ENCODE measurements at places on chromosomes 7 and 10.

DNA sequence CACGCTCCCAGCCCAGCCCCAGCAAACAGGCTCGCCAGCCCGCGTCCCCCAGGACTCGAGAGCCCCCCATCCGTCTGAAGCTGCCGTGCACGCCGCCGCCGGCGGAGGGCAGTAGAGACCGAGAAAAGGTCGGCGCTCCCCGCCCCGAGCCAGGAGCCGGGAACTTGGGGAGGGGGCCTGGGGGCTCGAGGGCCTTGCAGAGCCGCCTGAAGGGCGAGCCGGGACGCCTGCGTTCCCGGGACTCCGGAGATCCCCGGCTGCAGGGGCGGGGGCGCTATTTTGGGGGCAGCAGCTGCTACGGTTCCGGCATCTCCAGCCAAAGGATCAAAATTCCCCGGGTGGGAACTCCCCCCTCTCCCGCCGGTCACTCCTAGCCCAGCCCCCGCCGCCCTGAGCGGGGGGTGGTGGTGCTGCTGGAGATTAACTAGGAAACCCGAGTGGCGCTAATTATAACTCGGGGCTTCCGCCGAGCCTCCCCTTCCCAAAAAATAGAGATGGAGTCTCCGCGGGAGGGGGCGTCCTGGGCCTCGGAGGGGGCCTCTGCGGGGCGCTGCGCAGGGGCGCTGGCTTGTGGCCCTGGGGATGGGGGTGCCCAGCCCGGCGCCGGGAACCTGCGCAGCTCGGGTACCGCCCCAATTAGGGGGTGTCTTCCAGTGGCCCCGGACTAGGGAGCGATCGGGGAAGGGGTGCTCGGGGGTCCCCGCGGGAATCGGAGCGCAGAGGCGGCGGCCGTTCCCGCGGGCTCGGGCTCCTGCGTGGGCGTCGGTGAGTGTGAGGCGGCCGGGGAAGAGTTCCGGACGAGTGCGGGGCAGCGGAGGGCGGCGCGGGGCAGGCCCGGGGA, 608 bp downstream of the ACHE start:
- peaks cover 14% of the 10 kb centered on the region for H3K4me1 ChIP-seq
- H3K4me3 ChIP-seq = peak overlapping the region; percentile 17
- peak; percentile 72 for DNase-seq
- no peak overlapping the region for H3K27ac ChIP-seq
- peaks cover 45% of the 10 kb centered on the region for H3K27me3 ChIP-seq

DNA sequence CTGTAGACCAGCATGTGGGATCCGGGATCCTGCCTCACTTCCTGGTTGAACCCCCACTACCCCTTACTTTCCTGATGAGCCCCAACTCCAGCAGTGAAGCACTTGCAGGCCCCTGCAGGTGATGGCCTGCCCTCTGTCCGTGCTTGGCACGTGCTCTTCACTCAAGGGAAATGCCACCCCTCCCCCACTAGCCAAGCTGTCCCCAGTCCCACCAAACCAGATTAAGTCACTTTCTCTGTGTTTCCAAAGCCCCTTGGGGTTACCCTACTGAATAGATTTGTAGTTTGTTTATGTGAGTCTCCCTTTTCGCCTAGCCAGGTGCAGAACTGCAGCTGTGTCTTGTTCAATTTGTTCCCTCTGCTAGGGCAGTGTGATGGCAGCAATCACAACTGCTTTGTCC, 121.7 kb downstream of the WDFY4 start:
- no peaks in the 10 kb centered on the region for H3K36me3 ChIP-seq
- no peaks in the 10 kb centered on the region for H3K27me3 ChIP-seq
- no peak overlapping the region for H3K27ac ChIP-seq
- H3K4me3 ChIP-seq = no peak overlapping the region

DNA sequence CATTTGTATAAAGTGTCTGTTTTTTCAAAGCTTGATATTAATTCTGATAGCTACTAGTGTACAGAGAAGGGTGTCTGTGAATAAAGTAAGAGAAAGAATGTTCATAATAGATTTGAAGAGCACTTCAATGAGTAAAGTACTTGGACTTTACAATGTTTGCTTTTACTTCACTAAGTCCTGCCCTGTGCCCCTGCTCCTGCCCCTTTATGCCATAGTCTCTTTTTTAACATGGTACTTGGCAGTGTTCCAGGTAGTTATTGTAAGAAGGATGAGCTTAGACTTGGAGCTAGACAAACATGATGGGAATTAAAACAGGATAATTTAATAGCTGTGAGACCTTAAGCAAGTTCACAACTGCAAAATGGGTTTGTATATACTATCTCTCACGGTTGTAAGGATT, 41.0 kb downstream of the ZEB1 start:
- H3K4me3 ChIP-seq = no peak overlapping the region
- peaks cover 33% of the 10 kb centered on the region for H3K4me1 ChIP-seq
- H3K27ac ChIP-seq = no peak overlapping the region

DNA sequence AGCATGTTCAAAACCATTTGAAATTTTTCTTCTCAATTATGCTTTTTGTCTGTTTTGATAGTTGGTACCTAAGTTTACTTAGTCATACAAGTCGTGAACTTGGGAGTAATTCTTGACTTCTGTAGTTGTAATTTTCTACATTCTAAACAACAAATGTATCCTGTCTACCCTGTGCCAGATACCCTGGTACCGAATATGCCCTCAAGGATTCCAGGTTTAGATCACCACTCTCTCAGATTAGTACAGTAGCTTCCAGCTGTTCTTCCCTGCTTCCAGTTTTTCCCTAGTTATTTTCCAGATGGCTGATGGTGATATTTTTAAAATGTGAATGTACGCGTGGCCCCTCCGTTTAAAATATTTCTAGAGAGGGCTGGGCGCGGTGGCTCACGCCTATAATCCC, 6.5 kb downstream of the STAM start:
- H3K36me3 ChIP-seq = peaks cover 71% of the 10 kb centered on the region
- peaks cover 82% of the 10 kb centered on the region for H3K4me1 ChIP-seq
- no peaks in the 10 kb centered on the region for H3K27me3 ChIP-seq
- DNase-seq = no peak
- H3K27ac ChIP-seq = peak overlapping the region; percentile 88

GRCh38 chr10:17842641-17843040, 33.5 kb downstream of the MRC1 start:
- H3K27ac ChIP-seq = no peak overlapping the region
- H3K4me3 ChIP-seq = no peak overlapping the region
- no peak for DNase-seq
- peaks cover 9% of the 10 kb centered on the region for H3K27me3 ChIP-seq
- no peaks in the 10 kb centered on the region for H3K4me1 ChIP-seq

DNA sequence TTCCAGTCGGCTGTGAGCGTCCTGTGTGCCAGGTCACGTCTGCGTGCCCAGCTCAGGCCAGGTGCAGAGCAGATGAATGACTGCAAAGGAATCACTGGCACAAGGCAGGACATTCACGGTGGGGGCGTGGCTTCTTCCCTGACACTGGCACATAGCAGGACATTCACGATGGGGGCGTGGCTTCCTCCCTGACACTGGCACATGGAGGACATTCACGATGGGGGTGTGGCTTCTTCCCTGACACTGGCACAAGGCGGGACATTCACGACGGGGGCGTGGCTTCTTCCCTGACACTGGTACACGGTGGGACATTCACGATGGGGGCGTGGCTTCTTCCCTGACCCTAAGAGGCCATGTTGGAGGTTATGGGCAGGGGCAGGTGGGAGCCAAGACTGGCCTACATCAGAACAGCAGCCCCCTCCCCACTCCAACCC, 64.3 kb downstream of the MYL10 start:
- H3K27ac ChIP-seq = no peak overlapping the region
- H3K36me3 ChIP-seq = no peaks in the 10 kb centered on the region
- no peak overlapping the region for H3K4me3 ChIP-seq
- no peaks in the 10 kb centered on the region for H3K27me3 ChIP-seq
- H3K4me1 ChIP-seq = no peaks in the 10 kb centered on the region

DNA sequence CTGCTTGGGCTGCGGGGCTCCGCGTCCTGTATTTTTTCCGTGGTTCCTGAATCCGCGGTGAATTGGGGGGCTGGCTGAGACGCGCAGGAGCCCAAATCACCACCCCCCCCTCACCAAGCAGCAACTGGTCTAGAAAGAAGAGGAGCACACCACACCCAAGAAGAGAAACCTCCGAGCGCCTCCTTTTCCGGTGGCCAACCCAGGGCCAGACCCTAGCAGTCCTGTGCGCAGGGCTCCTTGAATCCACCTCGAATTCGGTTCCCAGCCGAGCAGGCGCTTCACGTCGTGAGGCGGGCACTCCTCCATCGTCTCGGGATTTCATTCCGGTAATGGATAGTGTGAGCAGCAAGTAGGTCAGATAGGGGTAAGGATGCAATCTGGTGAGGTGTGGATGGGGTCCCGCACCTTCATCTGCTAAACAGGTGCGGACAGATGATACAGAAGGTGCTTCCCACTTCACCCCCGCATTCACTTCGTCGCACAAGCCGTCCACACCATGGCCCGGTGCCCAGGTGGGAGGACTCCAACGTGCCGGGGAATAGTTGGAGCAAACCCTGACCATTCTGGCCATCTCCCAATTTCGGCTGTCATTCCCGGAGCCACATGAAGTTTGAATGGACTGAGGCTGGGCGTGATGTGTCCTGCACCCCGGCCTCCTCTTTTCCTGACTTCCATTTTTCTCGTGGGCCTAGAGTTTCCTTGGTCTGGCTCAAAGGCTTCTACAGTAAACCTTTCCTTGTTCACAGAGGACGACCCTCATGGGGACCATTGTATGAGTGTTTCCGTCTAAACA, 19.8 kb upstream of the ZNF273 start:
- H3K27ac ChIP-seq = no peak overlapping the region
- H3K27me3 ChIP-seq = peaks cover 50% of the 10 kb centered on the region
- H3K4me3 ChIP-seq = peak overlapping the region; percentile 42

- H3K27me3 ChIP-seq = no peaks in the 10 kb centered on the region
- no peak overlapping the region for H3K27ac ChIP-seq
- peaks cover 15% of the 10 kb centered on the region for H3K4me1 ChIP-seq
- H3K4me3 ChIP-seq = no peak overlapping the region
Measured at GRCh38 chr10:14911801-14912200, 33.1 kb downstream of the SUV39H2 start.

DNA sequence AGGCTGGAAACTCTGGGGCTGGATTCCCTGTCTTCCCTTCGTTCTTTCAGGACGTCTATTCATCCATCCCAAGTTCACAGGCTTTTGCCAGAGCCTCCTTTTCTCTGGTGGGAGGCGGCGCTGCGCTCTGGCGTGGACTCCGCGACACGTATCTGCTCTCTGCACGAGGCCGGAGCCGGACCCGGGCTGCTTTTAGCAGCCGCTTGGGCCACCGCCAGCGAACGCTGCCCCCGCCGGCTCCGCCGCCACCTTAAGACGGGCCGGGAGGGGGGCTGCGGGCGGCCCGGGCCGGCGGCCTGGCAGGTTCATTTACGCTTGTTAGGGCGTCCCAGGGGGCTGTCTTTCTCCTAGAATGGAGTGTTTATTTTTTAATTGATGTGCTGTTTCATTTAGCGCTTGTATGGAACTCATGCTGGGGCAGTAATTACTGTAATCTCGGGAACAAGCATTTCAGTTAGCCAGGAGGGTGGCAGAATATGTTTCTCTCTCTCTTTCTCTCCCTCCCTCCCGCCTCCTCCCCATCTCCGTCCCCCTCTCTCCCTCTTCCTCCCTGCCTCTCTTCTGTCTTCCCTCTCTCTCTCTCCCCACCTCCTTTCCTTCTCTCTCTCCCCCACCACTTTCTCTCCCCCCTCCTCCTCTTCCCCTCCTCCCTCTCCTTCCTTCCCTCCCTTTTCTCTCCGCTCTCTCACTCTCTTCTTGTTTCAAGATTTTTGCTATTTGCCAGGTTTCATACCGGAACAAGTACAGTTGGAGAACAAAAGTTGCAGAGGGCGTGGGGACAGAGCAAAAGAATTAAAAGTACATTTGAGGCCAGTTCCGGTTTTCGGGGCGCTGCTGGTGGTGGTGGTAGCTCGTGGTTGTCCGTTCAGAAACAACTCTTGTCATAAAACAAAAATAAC, 1.3 kb upstream of the FZD8 start:
- H3K27me3 ChIP-seq = peaks cover 46% of the 10 kb centered on the region
- peak; percentile 13 for DNase-seq
- peak overlapping the region; percentile 71 for H3K4me3 ChIP-seq

DNA sequence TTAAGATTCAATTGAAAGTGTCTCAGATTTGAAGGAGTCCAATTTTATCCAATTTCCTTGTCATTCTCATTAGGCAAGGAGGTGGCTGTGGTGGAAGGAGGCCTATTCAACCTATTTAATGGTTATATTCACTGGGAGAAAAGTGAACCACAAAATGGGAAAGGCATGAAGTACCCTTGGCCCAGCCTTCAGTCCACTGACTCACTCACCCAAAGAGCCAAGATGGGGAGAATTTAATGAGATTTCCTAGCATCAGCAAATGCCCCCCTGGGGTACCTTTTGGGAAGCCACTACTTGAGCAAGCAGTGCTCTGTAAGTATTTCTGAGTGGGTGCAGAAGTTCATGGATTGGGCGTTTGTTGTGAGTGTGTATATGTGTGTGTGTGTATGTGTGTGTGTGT, 144.1 kb downstream of the NRP1 start:
- no peaks in the 10 kb centered on the region for H3K4me1 ChIP-seq
- H3K27ac ChIP-seq = no peak overlapping the region
- no peak overlapping the region for H3K4me3 ChIP-seq
- no peaks in the 10 kb centered on the region for H3K27me3 ChIP-seq
- no peaks in the 10 kb centered on the region for H3K36me3 ChIP-seq

GRCh38 chr7:125506331-125506730, 576.7 kb upstream of the POT1 start:
- no peaks in the 10 kb centered on the region for H3K4me1 ChIP-seq
- H3K36me3 ChIP-seq = no peaks in the 10 kb centered on the region
- no peaks in the 10 kb centered on the region for H3K27me3 ChIP-seq
- no peak overlapping the region for H3K27ac ChIP-seq
- no peak for DNase-seq
- no peak overlapping the region for H3K4me3 ChIP-seq

GRCh38 chr7:134290286-134290685, 26.4 kb downstream of the SLC35B4 start:
- no peak for DNase-seq
- H3K4me3 ChIP-seq = no peak overlapping the region
- H3K36me3 ChIP-seq = peaks cover 13% of the 10 kb centered on the region
- H3K27ac ChIP-seq = no peak overlapping the region

GRCh38 chr7:25844102-25844870, 307.7 kb upstream of the NFE2L3 start:
- no peak for DNase-seq
- H3K4me3 ChIP-seq = no peak overlapping the region
- no peaks in the 10 kb centered on the region for H3K4me1 ChIP-seq
- H3K27me3 ChIP-seq = peaks cover 23% of the 10 kb centered on the region

DNA sequence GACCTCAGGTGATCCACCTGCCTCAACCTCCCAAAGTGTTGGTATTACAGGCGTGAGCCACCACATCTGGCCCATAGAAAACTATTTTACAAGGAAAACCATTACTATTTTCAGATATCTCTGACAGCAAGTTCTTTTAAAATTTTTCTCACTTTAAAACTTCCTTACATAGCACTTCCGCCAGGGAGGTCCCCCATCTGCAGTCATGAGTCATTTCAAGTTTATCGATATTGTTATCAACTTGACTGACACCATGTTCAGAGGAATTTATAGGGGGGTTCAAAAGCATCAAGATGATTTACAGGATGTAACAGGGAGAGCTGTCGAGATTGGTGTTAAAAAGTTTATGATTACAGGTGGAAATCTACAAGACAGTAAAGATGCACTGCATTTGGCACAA, 88.8 kb downstream of the NRBF2 start:
- H3K4me3 ChIP-seq = no peak overlapping the region
- no peaks in the 10 kb centered on the region for H3K27me3 ChIP-seq
- peaks cover 65% of the 10 kb centered on the region for H3K4me1 ChIP-seq
- peak; percentile 41 for DNase-seq
- peaks cover 24% of the 10 kb centered on the region for H3K36me3 ChIP-seq
- peak overlapping the region; percentile 55 for H3K27ac ChIP-seq

- H3K36me3 ChIP-seq = no peaks in the 10 kb centered on the region
- no peaks in the 10 kb centered on the region for H3K27me3 ChIP-seq
- no peak overlapping the region for H3K27ac ChIP-seq
- no peak for DNase-seq
- H3K4me3 ChIP-seq = no peak overlapping the region
Measured at GRCh38 chr7:89687211-89687610, 467.1 kb upstream of the STEAP1 start.

Data from activated CD8-positive, alpha-beta T cell treated with anti-CD3 and anti-CD28 coated beads for 36 hours (primary cell).